ENCODE measurements at places on chromosomes 1 and 21.

DNA sequence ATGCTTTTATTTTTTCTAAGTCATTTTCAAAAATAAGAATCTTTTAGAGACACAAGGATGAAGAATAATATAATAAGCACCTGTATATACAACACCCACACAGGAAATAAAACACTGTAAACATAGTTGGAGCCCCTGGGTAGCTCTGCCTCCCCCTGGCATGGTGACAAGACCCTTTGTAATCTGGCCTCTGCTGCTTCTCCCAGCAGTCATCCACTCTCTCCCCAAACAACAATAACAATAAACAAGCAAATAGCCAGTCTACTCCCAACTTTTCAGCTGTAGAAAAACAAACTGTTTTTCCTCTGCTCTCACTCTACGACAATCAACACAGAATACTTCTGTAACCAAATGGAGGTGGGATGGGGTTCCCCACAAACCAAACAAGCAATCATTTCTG is 110.1 kb downstream of the CSMD2 start:
- no peak for DNase-seq

GRCh38 chr21:31176080-31176551 is 137.8 kb upstream of the KRTAP19-8 start:
- no peak for DNase-seq

DNA sequence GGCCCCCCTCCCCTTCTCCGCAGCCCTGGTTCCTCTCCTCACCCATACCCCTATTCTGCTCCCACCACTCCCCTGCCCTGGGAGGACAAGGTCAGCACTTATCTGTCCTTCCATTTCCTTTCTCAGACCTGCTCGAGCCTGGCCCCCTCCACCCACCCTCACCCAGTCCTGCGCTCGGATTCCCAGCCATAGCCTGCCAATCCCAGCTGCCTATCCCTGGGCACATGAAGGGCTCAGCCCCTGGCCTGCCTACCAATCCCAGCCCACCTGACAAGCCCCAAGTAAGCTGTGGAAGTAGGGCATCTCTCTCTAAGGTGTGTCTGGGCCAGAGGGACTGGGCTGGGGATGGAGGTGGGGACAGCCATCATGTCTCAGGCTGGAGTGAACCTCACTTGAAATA is 5.4 kb downstream of the BLACAT1 start:
- no peak for DNase-seq

- DNase-seq = no peak
Measured at GRCh38 chr21:44750675-44751025, 39.3 kb upstream of the TSPEAR start.

DNA sequence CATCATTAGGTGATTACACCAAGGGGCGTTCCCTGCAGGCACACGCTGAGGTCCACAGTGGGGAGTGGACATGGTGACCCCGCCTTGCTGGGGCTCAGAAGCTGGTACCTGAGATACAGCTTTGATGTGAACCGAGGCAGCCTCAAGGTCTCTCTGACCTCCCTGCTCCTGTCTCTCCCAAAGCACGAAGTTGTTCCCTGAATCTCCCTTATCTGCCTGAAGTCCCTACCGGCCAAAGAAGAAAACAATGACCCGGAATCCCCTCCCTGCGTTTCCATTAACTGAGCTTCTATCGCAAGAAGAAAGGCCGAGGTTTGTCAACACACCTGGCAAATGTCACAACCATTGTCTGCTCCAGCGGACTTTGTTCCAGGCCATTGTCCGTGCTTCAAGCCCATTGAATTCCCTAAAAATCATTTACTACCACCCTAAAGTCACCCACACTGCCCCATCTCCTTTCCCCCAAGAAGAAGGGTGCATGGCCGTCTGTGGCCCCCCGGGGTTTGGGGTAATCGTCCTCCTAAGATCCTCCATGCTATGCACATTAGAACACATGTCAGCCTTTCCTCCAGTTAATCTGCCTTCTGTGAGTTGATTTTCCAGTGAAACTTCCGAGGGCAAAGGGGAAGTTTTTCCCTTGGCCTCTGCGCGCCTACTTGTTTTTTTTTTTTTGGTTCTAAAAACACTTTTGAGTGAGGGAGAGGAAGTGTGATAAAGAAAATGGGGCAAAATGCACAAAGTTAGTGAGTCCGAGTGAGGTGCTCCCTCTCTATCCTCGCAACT is 48.1 kb upstream of the COL18A1 start:
- DNase-seq = no peak

- DNase-seq = no peak
Measured at GRCh38 chr1:204706838-204707509, 21.4 kb upstream of the LRRN2 start.

DNA sequence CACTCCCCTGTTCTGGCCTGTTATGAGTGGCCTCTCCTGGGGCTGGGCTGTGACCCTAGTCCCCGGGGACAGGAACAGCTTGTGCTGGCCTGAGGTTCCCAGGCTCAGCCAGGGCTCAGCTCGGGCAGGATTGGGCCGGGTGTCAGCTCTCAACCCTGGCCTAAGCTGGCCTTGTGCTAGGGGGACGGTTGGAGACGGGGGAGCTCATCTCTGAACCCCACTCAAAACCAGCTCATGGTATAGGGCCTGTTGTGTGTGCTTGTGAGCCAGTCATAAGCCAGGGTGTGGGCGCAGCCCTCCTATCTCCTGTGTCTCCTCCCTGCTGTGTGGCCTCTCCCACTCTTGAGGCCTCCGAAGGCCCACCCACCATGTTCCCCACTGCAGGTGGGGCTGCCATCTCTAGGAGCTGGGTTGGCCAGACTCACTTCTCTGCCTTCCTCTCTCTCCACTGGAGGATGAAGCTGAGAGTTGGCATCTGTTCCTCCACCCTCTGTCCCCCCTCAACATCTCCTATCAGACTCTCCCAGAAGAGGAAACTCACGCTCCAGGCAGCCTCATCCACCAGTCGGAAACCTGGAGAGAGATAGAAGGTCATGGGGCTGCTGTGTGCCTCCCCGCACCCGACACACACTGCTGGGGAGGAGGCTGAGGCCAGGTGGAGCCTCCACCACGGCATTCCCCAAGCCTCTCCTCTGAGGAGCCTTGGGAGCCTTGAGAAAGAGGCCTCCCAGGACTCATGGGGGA is 1.4 kb downstream of the PEAR1 start:
- no peak for DNase-seq

DNA sequence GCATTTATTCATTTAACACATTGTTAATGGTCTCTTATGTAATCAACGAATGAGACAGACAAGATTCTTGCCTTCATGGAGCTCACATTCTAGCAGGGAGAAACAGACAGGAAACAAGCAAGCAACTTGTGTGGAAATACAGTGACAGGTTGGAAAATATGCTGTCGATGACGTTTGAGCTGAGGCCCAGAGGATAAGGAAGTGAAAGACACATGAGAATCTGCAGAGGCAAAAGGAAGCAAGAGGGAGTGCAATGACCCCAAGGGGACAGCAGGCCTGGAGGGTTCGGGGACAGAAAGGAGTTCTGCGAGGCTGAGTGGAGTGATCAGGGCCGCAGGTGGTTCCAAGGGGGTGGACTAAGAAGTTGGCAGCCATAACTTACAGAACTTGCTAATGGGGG is 60.6 kb upstream of the AKT3 start:
- DNase-seq = no peak

GRCh38 chr1:219177363-219177762 is 3.7 kb downstream of the LYPLAL1 start:
- DNase-seq = no peak

- no peak for DNase-seq
Measured at GRCh38 chr1:178496410-178497135, at the start of gene CLEC20A. CLEC20A (minus strand) TSS chr1:178496964; CDS start chr1:178496939, 25 bp downstream.

- DNase-seq = no peak
Measured at GRCh38 chr1:21308330-21308729, 18.1 kb upstream of the ECE1 start.

DNA sequence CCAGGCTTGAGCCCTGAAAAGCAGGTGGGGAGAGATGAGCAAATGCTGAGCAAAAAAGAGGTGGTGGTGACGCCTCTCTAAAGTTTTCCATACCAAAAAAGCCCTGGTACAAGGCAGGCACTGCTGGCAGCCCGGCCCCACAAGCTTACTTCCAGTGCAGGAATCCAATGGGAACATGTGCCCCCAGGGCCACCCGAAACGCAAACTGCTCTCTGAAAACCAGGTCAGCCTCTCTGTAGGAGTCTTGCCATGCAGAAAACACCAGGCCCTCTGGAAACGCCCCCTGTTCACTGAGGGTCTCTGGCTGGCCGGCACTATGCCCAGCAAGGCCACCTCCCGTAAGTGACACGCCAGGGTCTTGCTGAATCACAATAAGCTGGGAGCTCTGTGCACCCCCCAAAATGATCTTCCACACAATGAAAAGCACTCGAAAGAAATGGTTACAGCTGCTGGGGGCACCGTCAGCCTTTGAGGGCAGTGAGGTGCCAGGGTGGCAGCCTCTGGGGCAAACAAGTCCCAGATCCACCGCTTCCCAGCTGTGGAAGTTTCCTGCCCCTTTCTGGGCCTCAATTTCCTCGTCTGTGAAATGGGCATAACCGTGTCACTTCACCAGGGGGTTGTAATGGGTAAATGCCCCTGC is 170.5 kb downstream of the TOMM20 start:
- no peak for DNase-seq

DNA sequence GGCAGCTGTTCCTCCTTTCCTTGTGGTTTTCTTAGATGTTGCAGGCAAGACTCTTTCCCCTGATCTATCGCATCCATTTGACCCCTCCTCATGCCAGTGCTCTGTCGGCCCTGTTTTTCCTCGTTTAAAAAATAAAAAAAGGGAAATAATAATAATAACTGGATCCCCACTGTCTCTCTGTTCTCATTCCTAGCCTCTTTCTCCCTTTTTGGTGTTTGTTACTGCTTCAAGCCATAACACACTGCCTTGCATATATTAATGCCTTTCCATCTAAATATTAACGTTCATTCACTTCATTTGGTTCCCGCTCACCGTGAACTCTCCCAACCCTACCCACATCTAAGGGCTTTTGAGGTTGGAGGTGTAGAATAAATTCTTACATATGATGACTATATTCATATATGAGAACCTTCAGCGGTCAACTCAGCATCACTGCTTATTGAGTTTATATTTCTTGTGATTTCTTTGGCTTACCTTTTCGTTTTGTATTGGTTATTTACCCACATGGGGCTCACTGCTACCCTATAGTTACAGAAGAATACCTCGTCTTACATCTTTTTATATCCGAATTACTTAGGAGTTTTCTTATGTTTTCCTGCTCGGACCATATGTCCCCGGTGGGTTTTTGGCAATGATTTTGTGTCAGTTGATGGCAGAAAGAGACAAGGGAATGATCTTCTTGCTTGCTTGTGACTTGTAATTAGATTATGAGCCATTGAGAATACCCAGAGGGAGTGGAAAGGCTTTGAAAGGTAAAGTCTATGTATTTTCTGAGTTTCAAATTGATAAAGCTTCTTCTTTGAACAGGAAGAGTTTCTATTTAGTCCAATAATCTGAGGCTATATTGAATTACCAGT is 805 bp downstream of the ATG4C start:
- DNase-seq = no peak

- no peak for DNase-seq
Measured at GRCh38 chr1:228000416-228000815, 6.4 kb upstream of the WNT3A start.

- DNase-seq = no peak
Measured at GRCh38 chr1:175877939-175878737, 134.7 kb upstream of the TNR start.

DNA sequence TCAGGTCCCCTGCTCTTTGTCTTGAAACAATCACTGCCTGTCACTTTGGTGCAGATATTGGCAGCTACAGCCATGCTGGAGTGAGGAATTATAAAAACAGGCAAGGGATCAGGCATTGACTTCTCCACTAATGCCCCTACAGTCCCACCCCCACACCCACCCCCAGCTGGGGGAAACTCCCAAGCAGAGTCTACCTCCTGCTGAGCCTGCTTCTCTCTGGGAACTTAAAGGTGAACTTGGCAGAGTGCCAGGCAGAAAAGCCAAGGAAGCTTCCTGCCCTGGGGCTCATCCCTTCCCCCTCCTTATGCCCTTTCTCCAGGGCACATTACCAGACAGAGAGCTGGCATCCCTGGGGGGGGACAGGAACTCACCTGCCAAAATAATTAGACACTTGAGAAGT is 6.7 kb downstream of the NCMAP start:
- DNase-seq = no peak

- DNase-seq = no peak
Measured at GRCh38 chr1:66981679-66982078, 56.9 kb downstream of the MIER1 start.

DNA sequence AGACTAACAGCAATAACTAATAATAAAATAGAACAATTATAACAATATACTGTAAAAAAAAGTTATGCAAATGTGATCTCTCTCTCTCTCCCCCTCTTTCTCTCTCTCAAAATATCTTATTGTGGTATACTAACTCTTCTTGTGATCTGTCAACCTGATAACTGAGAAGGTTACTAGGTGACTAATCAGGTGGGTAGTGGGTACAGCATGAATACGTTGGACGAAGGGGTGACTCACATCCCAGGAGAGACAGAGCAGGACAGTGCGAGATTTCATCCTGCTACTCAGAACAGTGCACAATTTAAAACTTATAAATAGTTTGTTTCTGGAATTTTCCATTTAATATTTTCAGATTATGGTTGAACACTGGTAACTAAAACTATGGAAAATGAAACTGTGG is 257.5 kb downstream of the LRRC40 start:
- DNase-seq = no peak

DNA sequence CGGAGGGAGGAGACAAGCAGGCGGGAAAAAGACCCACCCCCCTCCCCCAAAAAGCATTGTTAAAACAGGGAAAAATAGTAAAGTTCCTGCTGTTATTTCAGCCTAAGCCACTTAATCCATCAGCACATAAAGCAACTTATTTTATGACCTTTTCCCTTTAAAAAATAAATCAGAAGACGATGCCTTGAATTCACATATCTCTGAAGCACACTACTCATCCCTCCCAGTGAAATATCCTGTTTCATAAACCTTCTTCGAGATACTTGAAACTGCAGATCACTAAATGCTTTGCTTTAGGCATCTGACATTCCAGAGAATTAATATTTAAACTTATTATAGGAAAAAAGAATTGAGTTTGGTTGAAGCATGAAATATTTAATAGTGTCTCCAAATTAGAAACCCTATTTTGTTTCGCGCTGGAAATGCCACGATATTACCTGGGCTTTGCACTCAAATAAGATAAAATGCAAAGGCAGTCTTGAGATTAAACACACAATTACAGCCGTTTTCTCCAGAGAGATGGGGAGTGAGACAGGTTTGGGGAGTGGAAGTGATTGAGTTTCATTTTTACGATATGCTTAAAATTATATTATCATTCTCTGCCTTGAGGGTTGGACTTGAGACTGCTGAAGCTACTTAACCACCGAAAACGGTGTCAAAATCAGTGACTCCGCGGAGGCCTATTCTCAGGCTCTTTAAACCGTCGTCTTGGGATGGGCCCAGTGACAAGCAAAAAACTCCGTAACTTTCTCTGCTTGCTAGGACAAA is 9.3 kb downstream of the GLIS1 start:
- no peak for DNase-seq

- peak; percentile 50 for DNase-seq
Measured at GRCh38 chr1:42937836-42938644, 20.6 kb downstream of the SLC2A1 start.

DNA sequence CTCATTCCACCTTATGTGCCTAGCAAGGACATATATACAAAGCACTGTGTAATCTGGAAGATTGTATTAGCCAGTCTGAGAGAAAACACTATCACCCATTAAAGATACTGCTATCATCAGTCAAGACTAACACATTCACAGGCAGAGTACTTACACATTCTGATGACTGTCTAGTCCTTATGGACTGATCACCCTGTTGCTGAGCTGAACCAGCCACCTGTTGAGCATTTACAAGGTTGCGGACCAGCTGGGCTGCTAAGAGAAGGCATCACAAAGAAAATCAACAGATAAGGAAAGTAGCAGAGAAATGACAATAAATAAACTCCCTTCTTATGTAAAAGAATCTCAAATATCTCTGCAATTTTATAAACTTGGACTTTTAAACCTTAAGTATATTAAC is 30.8 kb downstream of the PRPF38A start:
- DNase-seq = no peak

- no peak for DNase-seq
Measured at GRCh38 chr1:91764471-91765115, 121.4 kb downstream of the TGFBR3 start.

All from KG1 (cell line).